Right cardiac atrium (tissue), 5 donors: ENCODE measurements at places on chromosomes 5 and 9. TPM values are rescaled to one million over a fixed set of nuclear protein-coding genes. Genes with fewer than 3 reads are reported as not detected.

Gene CD14
- 25.1 TPM for polyA plus RNA-seq

Gene PCDHB12
- polyA plus RNA-seq, result 0.72 TPM

Gene CER1
- not detected for polyA plus RNA-seq

Gene SLC34A3
- not detected for polyA plus RNA-seq

Gene C6
- polyA plus RNA-seq, result 71.2 TPM

Gene LHX3
- polyA plus RNA-seq, result not detected

Gene TTC33
- 7.2 TPM for polyA plus RNA-seq

Gene CDHR2
- polyA plus RNA-seq, result not detected

Gene ADAMTS16
- not detected for polyA plus RNA-seq
